ENCODE measurements at places on chromosomes 6 and 20.

GRCh38 chr6:118387921-118388701 is 160.0 kb upstream of the PLN start:
- DNase-seq, result peak; percentile 23

GRCh38 chr20:35001596-35002362 is 46.1 kb downstream of the MYH7B start:
- DNase-seq, result no peak

- DNase-seq, result peak; percentile 24
Measured at GRCh38 chr6:151325075-151326050, 66.0 kb downstream of the ZBTB2 start.

GRCh38 chr20:60046011-60046413 is 87.8 kb downstream of the CDH26 start:
- DNase-seq, result peak; percentile 70

DNA sequence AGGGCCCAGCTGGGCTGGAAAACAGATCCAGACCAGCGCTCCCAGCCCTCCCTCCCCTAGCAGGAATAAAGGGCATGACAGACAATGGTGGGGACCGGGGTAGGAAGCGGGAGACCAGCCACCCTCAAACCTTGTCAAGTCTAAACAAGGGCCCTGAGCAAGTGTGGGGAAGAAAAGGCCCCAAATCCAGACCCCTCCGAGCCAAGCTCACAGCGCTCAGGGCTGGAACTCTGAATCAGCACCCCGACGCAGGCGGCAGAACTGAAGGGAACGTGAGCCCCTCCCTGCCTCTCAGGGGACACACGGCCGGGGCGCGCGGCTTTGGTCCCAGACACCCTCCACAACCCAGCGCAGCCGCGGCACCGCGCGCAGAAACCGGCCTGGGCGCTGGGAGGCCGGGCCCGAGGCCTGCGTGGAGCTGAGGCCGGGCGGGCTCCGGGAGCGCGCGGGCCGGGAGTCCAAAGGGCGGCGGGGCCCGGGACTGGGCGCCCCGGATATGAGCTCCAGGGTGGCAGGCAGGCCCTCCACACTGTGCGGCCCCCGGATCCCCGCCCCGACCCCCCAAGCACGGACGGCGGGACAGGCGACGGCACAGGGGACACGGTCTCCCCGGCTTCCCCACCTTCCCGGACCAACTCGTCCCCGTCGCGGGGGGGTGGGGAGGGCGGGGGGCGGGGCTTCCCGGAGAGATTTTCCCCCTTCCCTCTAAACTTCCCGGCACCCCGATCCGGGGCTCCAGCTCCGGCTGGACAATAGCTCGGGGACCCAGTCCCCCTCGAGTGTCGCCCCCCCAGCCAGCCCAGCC is 641 bp downstream of the TEAD3 start:
- no peak for DNase-seq

DNA sequence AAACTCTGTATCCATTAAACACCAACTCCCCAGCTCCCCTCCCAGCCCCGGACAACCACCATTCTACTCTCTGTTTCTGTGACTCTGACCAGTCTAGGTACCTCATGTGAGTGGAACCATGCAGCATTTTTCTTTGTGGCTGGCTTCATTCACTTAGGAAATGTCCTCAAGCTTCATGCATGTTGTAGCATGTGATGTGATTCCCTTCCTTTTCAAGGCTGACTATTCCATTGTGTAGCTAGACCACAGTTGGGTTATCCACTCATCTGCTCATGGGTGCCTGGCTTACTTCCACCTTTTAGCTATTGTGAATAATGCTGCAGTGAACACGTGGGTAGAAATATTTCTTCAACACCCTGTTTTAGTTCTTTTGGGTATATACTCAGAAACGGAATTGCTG is 8.8 kb upstream of the BPHL start:
- no peak for DNase-seq

DNA sequence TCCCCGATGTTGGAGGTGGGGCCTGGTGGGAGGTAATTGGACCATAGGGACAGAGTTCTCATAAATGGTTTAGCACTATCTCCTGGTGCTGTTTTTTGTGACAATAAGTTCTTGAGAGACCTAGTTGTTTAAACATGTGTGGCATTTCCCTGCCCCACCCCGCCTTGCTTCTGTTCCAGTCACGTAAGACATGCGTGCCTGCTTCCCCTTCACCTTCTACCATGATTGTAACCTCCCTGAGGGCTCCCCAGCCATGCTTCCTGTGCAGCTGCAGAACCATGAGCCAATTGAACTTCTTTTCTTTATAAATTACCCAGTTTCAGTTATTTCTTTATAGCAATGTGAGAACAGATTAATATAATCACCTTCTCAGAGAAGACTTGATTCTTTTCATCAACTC is 2.5 kb upstream of the RNF144B start:
- no peak for DNase-seq

DNA sequence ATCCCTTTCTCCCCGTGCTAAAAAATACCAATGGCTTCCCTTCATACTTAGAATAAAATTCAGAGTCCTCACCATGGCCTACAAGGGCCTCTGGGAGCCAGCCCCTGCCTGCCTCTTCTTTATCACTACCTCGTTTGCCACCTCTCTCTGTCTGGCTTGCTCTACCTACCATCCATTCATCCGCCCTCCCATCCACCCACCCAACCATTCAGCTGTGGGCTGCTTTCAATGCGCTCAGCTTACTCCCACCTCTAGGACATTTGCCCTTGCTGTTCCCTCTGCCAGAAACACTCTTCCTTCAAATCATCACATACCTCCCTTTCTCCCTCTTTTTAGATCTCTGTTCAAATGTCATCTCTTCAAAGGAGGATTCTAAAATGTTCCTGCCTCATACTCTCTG is 44.4 kb downstream of the PACSIN1 start:
- DNase-seq, result no peak

DNA sequence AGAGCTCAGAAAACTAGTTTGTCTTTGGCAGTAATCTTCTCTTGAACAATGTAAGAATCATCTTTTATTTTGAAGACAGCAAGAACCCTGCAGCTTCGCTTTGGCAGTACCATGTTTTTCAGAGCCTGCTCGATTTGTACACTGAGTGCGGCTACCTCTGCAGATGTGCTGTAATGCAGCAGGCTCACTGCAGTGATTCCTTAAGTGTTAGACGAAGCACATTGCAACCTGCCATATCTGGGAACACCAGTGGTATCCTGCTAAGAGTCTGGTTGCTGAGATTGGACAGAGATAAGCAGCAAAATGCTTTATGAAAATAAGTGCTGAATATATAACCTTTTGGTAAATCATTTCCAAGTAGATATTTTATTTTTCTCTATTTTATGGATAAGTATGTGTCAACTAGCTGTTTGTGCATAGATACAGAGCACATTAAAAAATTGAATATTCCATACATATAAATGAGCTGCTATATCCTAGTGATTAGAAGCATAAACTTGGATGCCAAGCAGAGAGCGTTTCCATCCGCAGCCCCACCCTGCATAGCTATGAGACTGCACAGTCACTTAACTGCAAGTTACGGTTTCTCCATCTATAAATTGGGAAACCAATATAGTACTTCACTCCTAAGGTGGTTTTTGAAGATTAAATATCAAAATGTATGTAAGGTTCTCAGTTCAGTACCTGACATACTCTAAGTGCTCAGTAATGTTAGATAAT is 328.3 kb downstream of the FARS2 start:
- DNase-seq, result no peak
